ENCODE measurements at places on chromosomes 6 and 20.

- H3K36me3 ChIP-seq, result peaks cover 39% of the 10 kb centered on the region
- H3K4me3 ChIP-seq, result no peak overlapping the region
- no peaks in the 10 kb centered on the region for H3K4me1 ChIP-seq
- no peak for DNase-seq
- no peak overlapping the region for H3K27ac ChIP-seq
These were observed 47.2 kb downstream of the PLAGL2 start for GRCh38 chr20:32160341-32160740.

- H3K36me3 ChIP-seq, result no peaks in the 10 kb centered on the region
- DNase-seq, result no peak
- no peaks in the 10 kb centered on the region for H3K4me1 ChIP-seq
- no peak overlapping the region for H3K27ac ChIP-seq
These were observed 1289.3 kb upstream of the CITED2 start for GRCh38 chr6:140663772-140664171.

DNA sequence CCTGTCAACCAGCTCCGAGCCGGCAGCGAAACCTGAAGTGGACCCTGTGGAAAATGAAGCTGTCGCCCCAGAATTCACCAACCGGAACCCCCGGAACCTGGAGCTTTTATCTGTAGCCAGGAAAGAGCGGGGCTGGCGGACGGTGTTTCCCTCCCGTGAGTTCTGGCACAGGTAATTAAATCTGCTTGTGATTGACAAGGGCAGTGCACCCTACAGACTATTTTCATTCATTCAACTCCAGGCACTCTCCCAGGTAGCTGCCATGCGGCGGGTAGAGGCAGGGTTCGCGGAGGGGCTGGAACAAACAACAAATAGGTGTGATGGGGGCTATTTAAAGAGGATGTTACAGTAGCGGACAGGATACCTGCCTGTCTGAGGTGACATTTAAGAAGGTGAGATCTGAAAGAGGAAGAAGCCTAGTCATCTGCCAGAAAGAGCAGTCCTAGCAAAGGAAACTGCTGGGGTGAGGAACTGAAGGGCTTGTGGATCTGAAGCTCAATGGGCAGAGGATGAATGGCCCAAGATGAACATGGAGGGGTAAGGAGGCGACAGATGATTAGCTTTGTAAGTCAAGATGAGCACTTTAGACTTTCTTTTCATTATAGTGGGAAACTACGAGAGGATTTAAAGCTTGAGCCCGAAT lies 810 bp downstream of the MRPL18 start:
- peak overlapping the region; percentile 91 for H3K4me3 ChIP-seq
- H3K4me1 ChIP-seq, result peaks cover 58% of the 10 kb centered on the region
- H3K27ac ChIP-seq, result peak overlapping the region; percentile 96
- peaks cover 53% of the 10 kb centered on the region for H3K36me3 ChIP-seq
- DNase-seq, result no peak

GRCh38 chr20:1324598-1325172 lies 4.3 kb downstream of the SDCBP2 start:
- H3K4me1 ChIP-seq, result peaks cover 12% of the 10 kb centered on the region
- peaks cover 7% of the 10 kb centered on the region for H3K36me3 ChIP-seq
- H3K27ac ChIP-seq, result no peak overlapping the region
- no peak overlapping the region for H3K4me3 ChIP-seq

- H3K27me3 ChIP-seq, result peaks cover 37% of the 10 kb centered on the region
- DNase-seq, result no peak
- no peak overlapping the region for H3K27ac ChIP-seq
- H3K36me3 ChIP-seq, result no peaks in the 10 kb centered on the region
These were observed 31.7 kb downstream of the BMP7 start for GRCh38 chr20:57234556-57235251.

DNA sequence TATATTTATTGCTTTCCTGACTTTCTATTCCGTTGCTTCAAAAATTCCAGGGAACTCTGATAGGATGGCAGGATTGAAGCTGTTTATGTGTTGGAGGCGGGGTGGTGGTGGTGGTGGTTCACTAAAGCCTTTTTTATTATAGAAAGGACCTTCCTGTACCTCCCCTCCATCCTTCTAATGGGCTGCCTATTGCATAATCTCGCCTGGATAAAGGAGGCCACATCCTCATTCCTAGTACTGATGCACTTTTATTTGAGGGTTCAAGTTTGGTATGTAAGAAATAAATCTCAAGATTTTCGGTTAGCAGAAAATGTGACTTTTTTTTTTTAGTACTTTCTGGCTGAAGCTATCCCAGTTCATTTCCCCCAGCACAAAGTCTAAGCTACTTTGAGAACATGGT lies 18.7 kb upstream of the CTAGE9 start:
- H3K4me3 ChIP-seq, result no peak overlapping the region
- H3K27ac ChIP-seq, result no peak overlapping the region
- no peaks in the 10 kb centered on the region for H3K4me1 ChIP-seq
- no peaks in the 10 kb centered on the region for H3K27me3 ChIP-seq
- no peaks in the 10 kb centered on the region for H3K36me3 ChIP-seq

Data from activated naive CD4-positive, alpha-beta T cell treated with anti-CD3 and anti-CD28 coated beads, Interleukin-2, amount 10 ng/mL, durations not matched to agents 7 days and 5 days (primary cell).